ENCODE measurements at places on chromosomes 5 and 9.
A peak's percentile ranks its signal among the peaks of the same experiment; 100 is the strongest.

- no peak for DNase-seq
Measured at GRCh38 chr5:175434800-175435199, 9.2 kb downstream of the DRD1 start.

GRCh38 chr5:40220260-40220659 lies 459.5 kb upstream of the PTGER4 start:
- no peak for DNase-seq

DNA sequence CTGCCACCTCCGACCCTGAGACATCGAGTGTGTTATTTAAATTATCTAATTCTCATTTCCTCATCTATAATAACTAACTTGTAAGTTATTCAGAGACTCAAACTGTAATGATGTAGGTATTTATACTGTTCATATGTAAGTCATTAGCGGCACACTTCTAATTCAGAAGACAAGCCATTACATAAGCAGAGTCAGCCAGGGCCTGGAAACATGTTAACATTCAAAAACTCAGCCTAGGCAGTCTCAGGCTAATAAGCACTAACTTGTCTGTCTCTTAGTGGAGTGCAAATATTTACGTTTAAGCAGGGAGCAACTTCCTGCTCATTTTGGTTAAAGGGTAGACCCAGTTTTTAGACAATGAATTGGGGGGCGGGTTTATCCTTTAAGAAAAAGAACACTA lies 598.4 kb downstream of the ACTL7B start:
- no peak for DNase-seq

GRCh38 chr9:105425816-105426433 lies 21.9 kb upstream of the FSD1L start:
- DNase-seq, result no peak

DNA sequence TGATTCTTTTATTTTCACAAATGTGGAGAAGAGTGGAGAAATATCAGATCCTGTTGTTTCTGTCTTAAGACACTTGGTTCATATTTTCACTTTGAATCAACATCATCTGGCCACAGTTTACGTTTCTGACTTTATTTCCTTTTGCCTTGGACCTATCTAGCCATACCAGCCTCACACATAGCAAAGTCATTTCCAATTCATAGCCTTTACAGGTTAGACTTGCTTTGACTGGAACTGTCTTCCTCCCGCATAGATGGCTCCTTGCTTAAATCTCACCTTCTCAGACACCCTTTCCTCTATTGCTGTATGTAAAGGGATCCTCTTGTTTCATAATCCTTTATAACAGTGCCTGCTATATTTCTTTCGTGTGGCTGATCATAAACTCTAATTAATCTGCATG lies 297.8 kb downstream of the SH3GL2 start:
- DNase-seq, result no peak

- DNase-seq, result no peak
Measured at GRCh38 chr5:113434889-113435288, at the start of gene TSSK1B. TSSK1B (minus strand) TSS chr5:113434989; CDS start chr5:113434839, 150 bp downstream.

GRCh38 chr9:123567013-123567412 lies 211.0 kb downstream of the CRB2 start:
- no peak for DNase-seq

DNA sequence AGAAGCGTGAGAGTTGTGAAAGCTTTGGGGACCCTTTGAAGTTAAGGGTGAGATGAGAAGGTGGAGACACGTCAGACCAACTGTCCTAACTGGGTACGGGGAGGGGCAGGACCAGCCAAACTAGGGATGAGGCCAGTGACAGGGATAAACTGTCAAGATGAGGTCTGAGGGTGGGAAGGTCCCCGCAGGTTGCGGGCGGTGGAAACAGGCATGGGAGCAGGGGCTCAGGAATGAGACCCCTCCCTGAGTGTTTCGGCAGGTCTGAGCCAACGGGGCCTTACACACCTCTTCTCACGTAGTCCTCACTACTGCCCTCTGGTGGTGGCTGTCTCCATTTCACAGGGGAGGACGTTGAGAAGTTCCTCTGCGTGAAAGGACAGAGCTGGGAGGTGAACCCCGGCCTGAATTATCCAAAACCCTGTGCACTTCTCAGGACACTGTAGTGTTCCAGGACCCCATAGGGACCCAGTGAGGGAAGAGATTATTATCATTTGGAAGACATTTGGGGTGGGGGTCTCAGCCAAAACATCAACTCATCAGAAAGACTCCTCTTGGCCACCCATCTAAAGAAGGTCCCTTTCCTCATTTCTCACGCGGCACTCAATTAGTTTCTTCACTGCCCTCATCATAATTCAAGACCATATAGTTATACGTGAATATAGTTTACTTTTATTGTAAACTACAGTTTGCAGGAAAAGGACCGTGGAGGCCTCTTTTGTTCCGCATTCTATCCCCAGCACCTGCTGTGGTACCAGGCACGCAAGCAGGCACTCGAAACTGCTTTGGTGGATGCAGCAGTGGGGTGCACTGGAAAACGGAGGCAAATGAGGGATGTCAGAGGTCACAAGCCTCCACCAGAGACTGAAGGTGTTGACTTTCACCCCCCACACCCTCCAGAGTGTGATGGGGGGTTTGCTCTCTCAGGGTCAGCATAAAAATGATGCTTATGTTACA lies 21.7 kb upstream of the NANS start:
- DNase-seq, result peak; percentile 57

DNA sequence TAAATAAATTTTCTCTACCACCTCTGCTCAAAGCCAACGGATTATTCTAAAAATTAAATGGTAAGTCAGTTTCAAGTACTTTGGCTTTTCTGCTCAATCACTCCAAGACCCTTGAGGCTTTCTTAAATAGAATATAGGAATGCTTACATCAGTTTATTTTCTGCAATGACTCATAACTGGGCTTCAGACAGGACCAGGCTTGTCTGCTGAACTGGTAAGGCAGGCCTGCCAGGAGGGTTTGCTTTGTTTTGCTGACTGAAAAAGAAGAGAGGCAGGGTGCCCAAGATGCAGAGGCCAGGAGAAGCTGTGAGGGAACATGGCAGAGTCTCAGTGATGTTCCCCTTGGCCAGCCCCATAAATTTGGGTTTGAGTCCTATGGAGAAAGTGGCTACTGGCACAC lies 60.3 kb upstream of the EPB41L4A start:
- no peak for DNase-seq

DNA sequence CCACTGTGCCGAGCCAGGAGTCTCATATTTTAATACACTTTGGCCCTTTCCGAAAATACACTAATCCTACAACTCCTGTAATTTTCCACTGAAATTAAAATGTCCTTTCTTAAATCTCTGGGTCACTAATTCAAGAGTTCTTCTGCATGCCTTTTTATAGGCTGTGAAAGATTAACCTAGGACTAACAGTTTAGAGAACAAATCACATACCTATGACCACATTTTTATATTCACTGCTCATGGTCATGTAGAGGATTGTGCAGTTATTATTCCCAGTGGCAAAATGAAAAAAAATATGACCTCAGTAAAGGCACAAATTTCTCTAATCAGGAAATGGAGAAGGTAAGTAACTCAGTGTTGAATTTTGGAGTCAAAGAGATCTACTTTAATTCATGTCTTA lies 33.4 kb downstream of the SLCO4C1 start:
- DNase-seq, result no peak

DNA sequence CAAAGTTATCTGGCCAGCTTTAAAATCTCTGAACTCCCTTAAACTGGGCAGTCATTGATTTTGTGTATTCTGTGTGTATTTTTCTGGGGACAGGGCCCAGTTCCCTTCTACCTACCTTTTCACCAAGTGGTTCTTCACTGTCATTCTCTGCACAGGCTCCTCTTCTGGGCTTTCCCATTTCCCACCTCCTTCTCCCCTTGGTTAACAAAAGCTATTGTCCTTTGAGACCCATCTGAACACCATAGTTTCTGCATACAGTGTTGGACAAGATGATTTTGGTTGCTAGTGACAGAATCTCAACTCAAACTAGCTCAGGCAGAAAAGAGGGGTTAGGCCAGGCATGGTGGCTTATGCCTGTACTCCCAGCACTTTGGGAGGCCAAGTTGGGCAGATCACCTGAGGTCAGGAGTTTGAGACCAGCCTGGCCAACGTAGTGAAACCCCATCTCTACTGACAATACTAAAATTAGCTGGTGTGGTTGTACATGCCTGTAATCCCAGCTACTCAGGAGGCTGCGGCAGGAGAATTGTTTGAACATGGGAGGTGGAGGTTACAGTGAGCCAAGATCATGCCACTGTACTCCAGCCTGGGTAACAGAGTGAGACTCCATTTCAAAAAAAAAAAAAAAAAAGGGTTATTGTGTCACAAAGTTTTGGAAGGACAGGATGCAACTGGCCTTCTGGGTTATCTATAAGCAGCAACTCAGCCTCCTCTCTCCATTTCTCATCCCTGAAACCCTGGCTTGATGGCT lies 31.0 kb upstream of the ANKRD34B start:
- no peak for DNase-seq

- DNase-seq, result no peak
Measured at GRCh38 chr5:74402553-74402952, 238.0 kb downstream of the ENC1 start.

- no peak for DNase-seq
Measured at GRCh38 chr5:10987276-10987924, 226.4 kb upstream of the DAP start.

GRCh38 chr9:115913696-115914095 lies 239.9 kb upstream of the PAPPA start:
- DNase-seq, result peak; percentile 29

DNA sequence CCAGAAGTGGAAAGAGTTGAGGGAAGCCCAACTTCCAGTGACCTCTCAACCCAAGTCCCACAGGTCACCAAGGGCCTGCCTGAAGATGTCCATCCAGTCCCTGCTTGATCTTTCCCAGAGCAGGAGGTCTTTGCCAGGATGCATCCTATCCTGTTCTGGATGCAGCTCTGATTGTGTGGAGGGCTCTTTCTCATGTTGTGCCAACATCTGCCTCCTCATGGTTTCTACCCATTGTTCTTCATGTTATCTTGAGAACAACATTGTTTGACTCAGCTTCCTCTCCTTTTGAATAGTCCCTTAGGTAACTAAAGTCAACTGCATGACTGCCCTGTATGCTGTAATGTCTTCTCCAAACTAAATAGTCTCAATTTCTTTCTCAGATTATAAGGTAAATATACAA lies 169.3 kb downstream of the CCDC192 start:
- DNase-seq, result no peak

GRCh38 chr9:78406146-78406545 lies 109.2 kb downstream of the PSAT1 start:
- DNase-seq, result no peak

DNA sequence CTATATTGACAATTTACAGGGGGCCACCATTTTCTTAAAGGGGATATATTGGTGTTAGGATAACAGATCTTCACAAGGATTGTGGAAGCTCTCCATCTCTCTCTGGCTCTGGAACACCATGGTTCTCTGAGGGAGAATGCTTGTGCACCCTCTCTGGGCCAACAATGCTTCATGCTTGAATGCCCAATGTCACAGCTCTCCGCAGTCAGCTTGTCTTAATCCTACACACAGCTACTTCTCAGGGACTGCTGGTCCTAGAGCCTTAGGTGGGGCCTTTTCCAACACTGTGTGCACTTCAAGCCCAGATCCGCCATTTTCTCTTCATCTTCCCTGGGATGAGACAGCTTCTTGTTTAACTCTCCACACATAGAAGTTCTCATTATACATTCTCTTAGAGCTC lies 6.9 kb upstream of the PDLIM4 start:
- DNase-seq, result no peak

DNA sequence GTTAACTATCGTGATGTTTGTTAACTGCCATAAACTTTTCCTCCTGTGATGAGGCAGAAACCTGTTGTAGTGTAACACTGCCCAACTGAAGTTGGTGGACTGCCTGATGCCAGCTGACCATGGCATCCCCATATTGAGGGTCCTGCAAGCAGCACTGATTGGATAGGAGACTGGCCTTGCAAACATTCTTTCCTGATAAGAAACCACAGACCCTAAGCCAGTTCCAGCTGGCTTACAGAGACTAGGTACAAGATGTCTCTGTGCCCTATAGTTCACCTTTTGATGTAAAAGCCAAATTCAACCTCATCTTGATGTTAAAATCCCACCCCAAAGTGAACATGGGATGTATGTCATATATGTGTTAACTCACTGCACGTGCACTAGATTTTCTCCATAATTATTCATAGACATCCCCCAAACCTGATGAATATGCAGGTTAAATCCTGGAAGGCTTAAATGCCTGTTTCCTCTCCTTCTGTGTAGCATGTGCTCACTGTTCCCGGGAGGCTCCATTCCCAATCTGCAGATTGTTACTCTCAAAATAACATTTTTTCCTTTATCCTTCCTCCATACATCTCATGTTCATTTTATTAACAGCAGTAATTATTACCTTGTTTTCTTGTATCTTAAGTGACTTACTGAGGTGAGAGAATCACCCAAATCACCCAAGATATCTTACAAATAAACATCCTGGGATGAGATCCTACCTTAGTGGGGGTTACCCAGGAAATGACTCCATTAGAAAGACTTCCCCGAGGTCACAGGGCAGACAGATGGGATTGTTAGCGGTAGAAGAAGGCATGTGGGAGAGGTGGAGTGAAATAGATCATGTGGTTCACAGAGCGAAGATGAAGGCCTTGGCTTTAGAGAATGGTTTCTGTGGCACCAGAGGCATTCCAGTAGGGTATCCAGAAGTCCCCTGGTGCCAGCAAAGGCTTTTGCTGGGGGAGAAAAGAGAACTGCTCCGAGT lies 566.7 kb downstream of the CCDC171 start:
- DNase-seq, result no peak

- DNase-seq, result no peak
Measured at GRCh38 chr5:170832241-170832640, 29.6 kb upstream of the RANBP17 start.

GRCh38 chr9:133003071-133003461 lies 24.6 kb downstream of the GFI1B start:
- no peak for DNase-seq

DNA sequence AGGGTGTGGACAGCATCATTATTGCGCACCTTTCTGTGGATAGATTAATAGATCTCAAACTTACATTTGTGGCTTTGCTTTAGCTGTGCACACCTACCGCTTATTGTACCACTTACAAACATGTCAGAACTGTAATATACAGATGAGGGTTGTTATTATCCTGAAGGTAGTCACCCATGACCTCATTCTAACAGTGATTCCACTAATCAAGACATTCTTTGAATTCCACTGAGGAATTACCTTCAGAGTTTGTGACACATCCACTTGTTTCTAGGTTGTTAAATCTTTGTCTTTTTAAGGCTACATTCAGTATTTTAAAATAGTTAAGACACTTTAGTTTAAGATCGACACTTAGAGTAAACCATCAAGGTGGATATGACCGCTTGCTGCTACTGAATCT lies 7.8 kb downstream of the KCNV2 start:
- DNase-seq, result no peak

GRCh38 chr5:137217599-137218200 lies 281.4 kb downstream of the SPOCK1 start:
- no peak for DNase-seq

- no peak for DNase-seq
Measured at GRCh38 chr9:128439273-128439672, 16.5 kb upstream of the ODF2 start.
